ENCODE measurements at places on chromosomes 16 and 17.

DNA sequence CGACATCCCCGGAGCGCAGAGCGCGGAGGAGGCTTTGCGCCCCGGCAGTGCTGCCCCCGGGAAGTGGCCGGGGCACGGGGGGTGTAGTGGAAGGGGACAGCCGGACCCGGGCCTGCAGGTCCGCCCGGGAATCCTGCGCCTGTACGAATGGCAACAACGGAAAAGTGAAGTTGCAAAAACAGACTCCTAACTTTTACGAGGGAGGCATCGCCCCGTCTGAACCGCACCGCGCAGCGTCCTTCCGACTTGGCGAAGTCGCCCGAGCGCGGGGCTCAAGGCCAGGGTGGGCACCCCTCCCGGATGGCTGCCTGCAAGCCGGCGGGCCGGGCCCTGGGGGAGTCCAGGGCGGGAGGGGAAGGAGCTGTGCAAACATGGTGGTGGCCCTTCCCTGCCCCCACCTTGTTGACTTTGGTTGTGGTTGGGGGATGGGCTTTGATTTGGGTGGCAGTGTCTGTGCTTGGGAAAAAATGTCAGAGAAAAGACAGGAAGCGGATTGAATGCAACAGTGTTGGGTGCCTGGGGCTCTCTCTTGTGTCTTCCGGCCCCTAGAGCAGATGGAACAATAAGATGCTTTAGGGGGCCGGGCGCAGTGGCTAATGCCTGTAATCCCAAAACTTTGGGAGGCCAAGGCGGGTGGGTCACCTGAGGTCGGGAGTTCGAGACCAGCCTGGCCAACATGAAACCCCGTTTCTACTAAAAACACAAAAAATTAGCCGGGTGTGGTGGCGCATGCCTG, 675 bp downstream of the RNF213 start:
- no peak for DNase-seq

DNA sequence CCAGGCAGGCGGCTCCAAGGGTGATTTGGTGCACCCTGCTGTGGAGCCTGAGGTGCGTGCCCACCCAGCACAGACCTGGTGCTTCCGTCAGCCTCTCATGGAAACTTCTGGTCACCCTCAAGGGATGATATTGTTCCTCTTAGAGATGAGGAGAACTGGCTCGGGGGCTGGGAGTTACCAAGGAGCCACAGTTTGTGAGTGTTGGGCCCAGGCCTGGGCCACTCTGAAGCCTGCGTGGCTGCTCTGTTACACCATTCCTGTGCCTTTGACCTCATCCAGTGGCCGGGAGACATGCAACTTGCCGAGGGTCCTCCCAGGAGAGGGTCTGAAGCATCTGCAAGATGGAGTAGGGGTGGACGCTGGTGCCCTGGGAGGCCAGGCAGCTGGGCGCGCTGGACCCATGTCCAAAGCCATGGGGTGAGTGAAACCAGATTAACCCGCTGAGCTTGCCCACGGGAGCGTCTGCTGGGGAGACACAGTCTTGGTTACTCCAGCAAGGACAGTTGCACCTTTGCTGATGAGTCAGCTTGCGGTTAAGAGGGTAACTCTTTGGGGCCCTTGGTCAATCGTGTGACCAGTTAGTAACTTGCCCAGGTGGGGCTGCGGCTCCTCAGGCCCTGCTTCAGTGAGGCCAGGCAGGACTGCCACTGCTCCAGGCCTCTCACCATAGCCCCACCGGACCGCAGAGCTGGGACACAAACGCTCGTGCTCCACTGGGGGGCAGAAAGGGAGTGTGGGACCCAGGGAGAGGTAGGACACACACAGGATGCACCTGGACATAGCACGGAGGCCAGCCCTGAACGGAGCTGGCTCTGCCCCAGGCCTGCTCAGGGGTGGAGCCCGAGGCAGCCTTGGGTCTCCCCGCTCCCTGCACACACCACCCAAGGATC, 7.5 kb downstream of the C16orf90 start:
- DNase-seq: no peak

GRCh38 chr17:4184811-4185210, 41.8 kb downstream of the CYB5D2 start:
- no peak for DNase-seq

DNA sequence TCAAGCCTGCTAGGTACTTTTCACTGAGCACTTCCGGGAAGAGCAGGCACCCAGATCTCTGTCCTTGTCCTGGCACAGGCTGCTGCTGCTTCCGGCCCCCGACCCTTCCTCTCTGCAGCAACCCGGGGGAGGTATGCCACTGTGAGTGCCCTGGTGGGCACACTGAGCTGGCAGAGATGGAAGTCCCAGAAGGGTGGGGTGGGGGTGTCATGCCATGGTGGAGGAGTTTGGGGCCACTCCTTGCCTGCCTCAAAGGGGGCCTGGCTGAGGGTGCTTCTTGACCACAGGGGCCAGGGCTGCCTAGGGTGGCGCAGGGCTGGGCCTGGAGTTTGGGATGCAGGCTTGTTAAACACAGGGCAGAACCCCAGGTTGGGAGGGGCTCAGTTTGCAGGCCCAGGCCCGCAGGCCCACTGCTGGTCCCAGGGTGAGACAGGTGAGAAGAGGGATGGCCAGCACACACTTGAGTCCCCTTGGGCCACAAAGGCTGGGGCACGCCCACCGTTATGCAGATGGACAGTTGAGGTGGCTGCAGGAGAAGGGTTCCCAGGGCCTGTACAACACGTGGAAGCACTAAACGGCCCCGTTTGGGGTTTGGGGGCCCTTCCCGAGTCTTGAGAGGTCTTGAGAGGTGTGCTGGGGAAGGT, 8.7 kb downstream of the TMEM235 start:
- DNase-seq: no peak

DNA sequence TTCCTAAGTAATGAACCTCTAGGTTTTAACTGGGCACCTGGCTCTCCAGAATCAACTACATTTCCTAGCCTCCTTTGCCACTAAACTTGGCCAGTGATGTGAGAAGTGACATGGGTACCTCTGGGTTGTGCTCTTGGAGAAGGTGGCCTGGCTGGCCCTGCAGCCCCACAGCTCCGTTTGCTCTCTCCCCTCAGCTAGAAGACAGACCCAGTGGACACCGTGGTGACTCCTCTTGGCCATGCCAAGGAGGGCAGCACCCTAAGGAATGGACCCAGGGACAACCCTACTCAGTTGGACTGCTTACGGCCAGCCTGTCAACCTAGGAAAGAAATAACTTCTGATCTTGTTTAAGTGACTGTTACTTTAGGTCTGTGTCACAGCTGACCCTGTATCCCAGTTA, 151.4 kb downstream of the TMEM132E start:
- DNase-seq: no peak

DNA sequence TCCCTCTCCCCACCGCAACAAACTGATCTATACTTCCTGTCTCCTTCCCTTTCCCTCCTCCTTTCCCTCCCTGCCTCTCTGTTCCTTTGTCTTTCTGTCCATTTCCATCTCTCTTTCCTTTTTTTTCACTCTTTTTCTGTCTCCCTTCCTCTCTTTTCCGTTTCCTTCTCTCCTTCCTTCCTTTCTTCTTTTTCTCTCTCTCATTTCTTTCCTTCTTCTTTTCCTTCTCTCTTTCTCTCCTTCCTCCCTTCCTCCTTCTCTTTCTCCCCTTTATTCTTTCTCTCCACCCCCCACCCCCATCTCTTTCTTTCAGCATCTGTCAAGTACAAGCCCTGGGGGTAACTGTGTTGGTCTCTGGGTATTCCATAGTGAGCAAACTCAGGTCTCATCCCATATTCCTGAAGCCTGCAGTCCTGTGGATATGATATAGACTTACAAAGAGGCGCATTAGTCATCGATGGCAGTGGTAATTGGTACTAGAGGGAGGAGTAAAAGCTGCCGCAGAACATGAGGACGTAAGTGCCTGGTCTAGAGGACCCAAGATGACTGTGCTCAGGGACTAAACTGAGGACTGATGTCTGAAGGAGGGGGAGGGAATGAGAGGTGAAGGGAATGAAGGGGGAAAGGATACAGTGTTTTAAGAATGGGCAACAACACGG, 50.4 kb downstream of the VAT1L start:
- DNase-seq: no peak

- no peak for DNase-seq
These were observed 483 bp downstream of the LLGL2 start for GRCh38 chr17:75525806-75526554.

Data from NCI-H1417 treated with DMSO at 0.1 percent for 48 hours (cell line).